Neural crest cell (in vitro differentiated cells): ENCODE measurements at places on chromosomes 1 and 21.

GRCh38 chr21:40173816-40174215 lies 306.6 kb downstream of the PCP4 start:
- H3K4me1 ChIP-seq, result peaks cover 15% of the 10 kb centered on the region
- H3K27me3 ChIP-seq, result peaks cover 24% of the 10 kb centered on the region
- no peak overlapping the region for H3K27ac ChIP-seq
- H3K36me3 ChIP-seq, result no peaks in the 10 kb centered on the region

DNA sequence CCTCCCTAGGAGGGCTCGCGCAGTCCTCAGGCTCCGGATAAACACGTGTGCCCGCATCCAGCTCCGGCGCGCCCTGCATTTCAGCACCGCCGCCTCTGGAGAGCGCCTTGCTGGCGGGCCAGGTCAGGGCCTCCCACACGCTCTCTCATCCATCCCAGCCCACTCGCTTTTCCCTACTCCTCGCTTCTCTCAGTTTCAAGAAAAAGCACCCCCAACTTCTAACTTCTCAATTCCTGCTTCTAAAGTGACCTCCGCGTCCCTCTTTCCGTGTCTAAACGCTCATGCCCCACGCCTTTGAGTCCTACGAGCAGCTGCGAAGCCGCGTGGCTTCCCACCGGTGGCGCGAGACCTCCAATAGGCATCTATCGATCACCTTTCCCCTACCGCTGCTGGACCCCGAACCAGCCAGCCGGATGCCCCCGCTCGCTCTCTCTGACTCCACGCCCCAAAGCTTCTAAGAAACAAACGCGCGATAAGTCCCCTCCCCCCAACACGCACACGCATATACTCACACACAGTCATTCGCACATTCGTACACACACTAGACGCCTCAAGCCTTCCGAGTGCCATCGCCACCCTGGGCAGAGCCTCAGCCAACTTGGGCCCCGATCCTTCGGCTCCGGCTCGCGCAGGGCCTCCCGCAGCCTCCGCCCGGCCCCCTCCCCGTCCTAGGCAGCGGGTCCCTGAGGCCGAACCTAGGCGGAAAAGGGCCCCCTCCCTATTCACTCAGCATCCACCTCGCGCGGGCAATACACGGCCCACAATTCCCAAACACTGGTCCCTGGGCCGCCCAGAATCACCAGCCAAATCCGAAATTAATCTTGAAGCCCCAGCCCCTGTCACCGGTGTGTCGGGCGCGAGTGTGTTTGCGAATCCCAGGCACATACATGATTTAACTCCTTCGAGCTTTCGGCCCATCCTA lies 1.1 kb downstream of the NMNAT2 start:
- H3K36me3 ChIP-seq, result no peaks in the 10 kb centered on the region
- H3K4me3 ChIP-seq, result peak overlapping the region; percentile 97
- peaks cover 30% of the 10 kb centered on the region for H3K4me1 ChIP-seq
- peak; percentile 78 for DNase-seq

DNA sequence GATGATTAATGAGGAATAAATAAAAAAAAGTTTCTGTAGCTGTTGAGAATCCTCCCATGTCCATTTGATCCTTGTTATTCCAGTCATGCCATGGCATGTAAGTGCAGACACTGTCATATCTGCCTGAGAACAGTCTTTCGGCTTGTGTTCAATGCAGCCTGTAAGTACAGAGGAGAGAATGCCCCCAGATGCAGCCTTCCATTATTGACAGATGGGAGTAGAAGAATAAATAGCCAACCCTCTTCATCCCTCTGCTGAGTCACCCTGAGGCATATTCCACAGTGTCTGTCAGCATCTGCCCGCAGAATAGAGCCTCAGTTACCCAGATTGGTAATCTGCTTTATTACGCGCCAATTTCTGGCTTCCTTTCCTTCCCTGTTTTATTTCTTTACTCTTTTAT lies 139.4 kb downstream of the LRRC7 start:
- DNase-seq, result no peak
- H3K27ac ChIP-seq, result no peak overlapping the region
- no peaks in the 10 kb centered on the region for H3K27me3 ChIP-seq
- no peaks in the 10 kb centered on the region for H3K36me3 ChIP-seq
- H3K4me3 ChIP-seq, result no peak overlapping the region

GRCh38 chr1:204623365-204623893 lies 62.1 kb downstream of the LRRN2 start:
- H3K27ac ChIP-seq, result peak overlapping the region; percentile 43
- no peak overlapping the region for H3K4me3 ChIP-seq
- peaks cover 44% of the 10 kb centered on the region for H3K4me1 ChIP-seq
- DNase-seq, result no peak

- no peaks in the 10 kb centered on the region for H3K36me3 ChIP-seq
- DNase-seq, result no peak
- H3K4me3 ChIP-seq, result no peak overlapping the region
Measured at GRCh38 chr1:234778221-234779159, 168.5 kb upstream of the IRF2BP2 start.

GRCh38 chr21:44535963-44536362 lies 4.0 kb downstream of the KRTAP10-1 start:
- H3K4me1 ChIP-seq, result no peaks in the 10 kb centered on the region
- no peaks in the 10 kb centered on the region for H3K36me3 ChIP-seq
- no peak overlapping the region for H3K27ac ChIP-seq
- H3K27me3 ChIP-seq, result no peaks in the 10 kb centered on the region

DNA sequence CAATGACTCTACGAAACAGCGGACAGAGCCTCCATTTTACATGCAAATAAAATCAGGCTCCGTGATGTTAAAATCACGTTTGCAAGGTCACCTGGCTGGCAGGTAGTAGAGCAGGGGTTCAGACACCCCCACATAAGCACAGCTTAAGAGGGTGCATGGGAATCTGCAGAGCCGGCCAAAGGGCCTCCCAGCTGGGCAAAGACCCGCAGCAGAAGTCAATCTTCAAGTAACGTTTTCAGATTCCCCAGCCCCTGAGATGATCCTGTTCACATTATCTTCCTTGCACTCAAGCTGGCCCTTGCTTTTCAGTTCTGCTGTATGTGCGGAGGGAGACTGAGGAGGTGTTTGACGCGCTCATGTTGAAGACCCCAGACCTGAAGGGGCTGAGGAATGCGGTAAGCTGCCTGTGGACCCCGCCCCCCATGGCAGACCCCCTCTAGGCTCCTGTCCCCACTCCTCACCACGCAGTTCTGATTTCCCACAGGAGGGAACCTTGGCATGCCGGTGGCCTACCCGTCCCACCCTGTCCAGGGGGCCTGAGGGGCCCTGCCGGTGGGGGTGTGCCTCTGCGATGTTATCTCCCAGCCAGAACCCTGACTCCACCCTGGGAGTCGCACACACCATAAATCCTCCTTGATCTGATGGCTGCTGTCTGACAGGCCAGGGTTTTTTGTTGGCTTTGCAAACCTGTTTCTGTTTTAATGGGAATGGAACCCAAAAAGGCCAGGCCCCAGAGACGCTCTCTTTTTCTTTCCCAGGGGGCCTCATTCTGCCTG lies 28.2 kb downstream of the GRHL3 start:
- H3K4me1 ChIP-seq, result peaks cover 2% of the 10 kb centered on the region
- no peak overlapping the region for H3K27ac ChIP-seq
- H3K4me3 ChIP-seq, result no peak overlapping the region
- no peaks in the 10 kb centered on the region for H3K27me3 ChIP-seq
- no peak for DNase-seq

GRCh38 chr1:210296682-210297081 lies 32.0 kb upstream of the HHAT start:
- H3K4me1 ChIP-seq, result peaks cover 52% of the 10 kb centered on the region
- no peak overlapping the region for H3K4me3 ChIP-seq
- no peaks in the 10 kb centered on the region for H3K36me3 ChIP-seq
- peaks cover 13% of the 10 kb centered on the region for H3K27me3 ChIP-seq
- no peak for DNase-seq
- no peak overlapping the region for H3K27ac ChIP-seq

- H3K36me3 ChIP-seq, result no peaks in the 10 kb centered on the region
- H3K4me3 ChIP-seq, result no peak overlapping the region
- no peak for DNase-seq
Measured at GRCh38 chr1:116270316-116271057, 102.6 kb upstream of the ATP1A1 start.

GRCh38 chr1:114164840-114165543 lies 11.3 kb upstream of the SYT6 start:
- H3K4me1 ChIP-seq, result no peaks in the 10 kb centered on the region
- no peaks in the 10 kb centered on the region for H3K36me3 ChIP-seq
- peaks cover 31% of the 10 kb centered on the region for H3K27me3 ChIP-seq
- H3K27ac ChIP-seq, result no peak overlapping the region
- DNase-seq, result no peak

GRCh38 chr1:177914603-177915002 lies 55.3 kb downstream of the SEC16B start:
- H3K27me3 ChIP-seq, result no peaks in the 10 kb centered on the region
- no peak overlapping the region for H3K4me3 ChIP-seq
- H3K4me1 ChIP-seq, result peaks cover 4% of the 10 kb centered on the region
- H3K27ac ChIP-seq, result no peak overlapping the region

- no peak overlapping the region for H3K4me3 ChIP-seq
- H3K27ac ChIP-seq, result no peak overlapping the region
- no peaks in the 10 kb centered on the region for H3K27me3 ChIP-seq
- peaks cover 2% of the 10 kb centered on the region for H3K36me3 ChIP-seq
- no peak for DNase-seq
Measured at GRCh38 chr1:107920999-107921398, 44.0 kb downstream of the VAV3 start.

DNA sequence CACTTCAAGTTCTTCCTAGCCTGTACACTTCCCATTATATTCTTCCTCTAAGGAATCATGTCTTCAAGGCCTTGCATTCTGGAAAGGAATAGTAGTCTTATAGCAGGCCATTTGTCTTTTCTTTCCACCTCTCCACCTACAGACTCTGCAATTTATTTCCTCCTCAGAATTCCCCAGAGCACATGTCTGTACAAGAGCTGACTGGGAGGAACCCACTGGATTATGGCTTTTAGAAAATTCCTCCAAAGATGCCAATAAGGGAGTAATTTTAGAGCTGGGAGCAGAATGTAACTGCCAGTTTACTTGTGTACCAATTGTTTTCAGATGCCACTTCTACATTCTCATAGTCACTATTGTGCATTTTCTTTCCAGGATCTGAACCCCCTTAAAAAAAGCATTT lies 3.4 kb upstream of the PSMG1 start:
- H3K27me3 ChIP-seq, result peaks cover 5% of the 10 kb centered on the region
- H3K36me3 ChIP-seq, result no peaks in the 10 kb centered on the region
- DNase-seq, result no peak
- H3K4me1 ChIP-seq, result peaks cover 22% of the 10 kb centered on the region
- H3K27ac ChIP-seq, result no peak overlapping the region
